GM12878 (cell line): ENCODE measurements at places on chromosomes 4 and X. TPM values are rescaled to one million over a fixed set of nuclear protein-coding genes. Genes with fewer than 3 reads are reported as not detected.

SLC9B2 gene
- 25.7 TPM in 2 replicates for total RNA-seq

TRO gene
- total RNA-seq = 0.16 TPM in 1 of 2 replicates, not detected in the other

GRCh38 chr4:67437974-67438713 lies 107.2 kb downstream of the CENPC start:
- DNase-seq = no peak

LRAT gene
- total RNA-seq = not detected in 2 replicates

DNA sequence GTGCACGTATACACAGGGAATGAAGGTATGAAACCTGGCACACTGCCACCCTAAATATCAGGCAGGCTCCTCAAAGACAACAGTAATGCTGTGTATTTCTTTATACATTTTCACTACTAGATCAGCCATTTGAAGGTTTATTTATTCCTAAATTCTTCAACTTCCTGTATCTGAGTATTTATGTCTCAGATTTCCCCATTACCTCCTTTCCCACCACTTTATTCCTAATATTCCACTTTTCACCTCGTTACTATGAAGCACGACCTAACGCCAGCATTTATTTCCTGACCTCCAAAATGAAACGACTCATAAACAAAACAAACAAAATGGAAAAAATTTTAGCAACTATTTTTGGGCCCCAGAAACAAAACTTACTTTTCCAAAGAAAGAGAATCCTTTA lies 69.6 kb downstream of the MAML3 start:
- no peak for DNase-seq

PAK3 gene
- 0.10 and 0.29 TPM in 2 replicates for total RNA-seq

SLC6A8 gene
- total RNA-seq = 0.29 and 0.72 TPM in 2 replicates

GRCh38 chr4:82084747-82085146 lies 289.0 kb downstream of the HNRNPD start:
- DNase-seq = no peak

GRCh38 chrX:21845096-21845495 lies 5.7 kb downstream of the MBTPS2 start:
- no peak for DNase-seq

SHROOM2 gene
- 0.15 and 0.27 TPM in 2 replicates for total RNA-seq

STOX2 gene
- 0.21 TPM in 1 of 2 replicates, not detected in the other for total RNA-seq

DNA sequence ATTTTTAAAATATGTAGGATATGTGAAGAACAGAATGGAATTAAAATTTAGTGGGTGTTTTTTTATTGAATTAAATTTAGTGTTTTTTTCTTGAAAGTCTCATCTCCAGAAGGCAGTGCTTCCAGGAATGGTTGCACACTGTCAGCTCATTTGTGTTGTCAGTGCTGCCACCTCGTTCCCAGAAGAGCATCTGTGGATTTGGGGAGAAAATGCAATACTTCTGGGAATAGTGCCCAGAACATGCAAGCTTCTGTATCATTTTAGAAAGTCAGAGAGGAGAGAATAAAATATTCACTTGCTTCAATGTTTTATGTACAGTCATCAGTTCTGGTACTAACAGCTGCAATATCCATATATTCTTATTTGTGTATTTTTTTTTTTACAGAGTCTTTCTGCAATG lies 608.8 kb downstream of the PCDH7 start:
- no peak for DNase-seq

- no peak for DNase-seq
These were observed 56.2 kb downstream of the CCDC158 start for GRCh38 chr4:76364763-76365162.

DNA sequence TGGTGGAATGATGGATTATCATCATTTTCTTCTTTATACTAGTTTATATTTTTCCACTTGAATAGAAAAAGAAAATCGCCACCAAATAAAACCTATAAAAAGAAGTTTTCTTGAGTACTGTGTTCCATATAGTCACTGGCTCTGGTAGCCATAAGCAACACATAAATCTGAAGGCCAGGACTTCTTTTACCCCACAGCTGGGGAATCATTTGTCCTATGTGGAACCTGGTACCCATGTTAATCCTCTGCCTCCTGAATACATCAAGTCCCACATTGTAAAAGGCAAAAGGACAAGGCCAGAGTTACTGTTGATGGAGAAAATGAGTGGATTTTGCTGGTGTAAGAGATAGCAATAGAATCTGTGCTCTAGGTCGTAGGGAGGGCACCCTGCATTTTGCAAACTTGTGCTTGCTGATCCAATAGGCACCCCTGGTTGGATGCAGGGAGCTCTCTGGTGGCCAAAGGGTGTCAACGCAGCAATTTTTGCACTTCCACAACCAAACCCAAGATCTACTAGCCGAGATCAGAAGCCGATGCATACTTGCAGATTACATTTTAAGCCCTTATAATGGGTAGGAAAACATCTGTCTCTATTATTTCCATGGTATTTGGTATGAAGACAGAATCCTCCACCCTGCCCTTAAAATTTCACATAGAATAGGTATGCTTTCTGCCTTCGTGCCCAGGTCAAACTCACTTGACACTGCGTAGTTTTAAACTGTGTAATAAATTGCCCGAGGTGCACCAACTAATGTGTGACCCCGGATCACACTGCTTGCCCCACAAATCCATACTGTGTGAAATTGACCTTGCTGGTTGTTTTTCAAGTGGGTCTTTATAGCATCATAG lies 146.2 kb upstream of the SCML1 start:
- DNase-seq = no peak

GNRHR gene
- not detected in 2 replicates for total RNA-seq
